ENCODE measurements at places on chromosomes 11 and 22.

- DNase-seq = no peak
Measured at GRCh38 chr11:71951741-71952310, 23.0 kb downstream of the RNF121 start.

GRCh38 chr11:57303280-57303989, 21.3 kb downstream of the TNKS1BP1 start:
- no peak for DNase-seq

DNA sequence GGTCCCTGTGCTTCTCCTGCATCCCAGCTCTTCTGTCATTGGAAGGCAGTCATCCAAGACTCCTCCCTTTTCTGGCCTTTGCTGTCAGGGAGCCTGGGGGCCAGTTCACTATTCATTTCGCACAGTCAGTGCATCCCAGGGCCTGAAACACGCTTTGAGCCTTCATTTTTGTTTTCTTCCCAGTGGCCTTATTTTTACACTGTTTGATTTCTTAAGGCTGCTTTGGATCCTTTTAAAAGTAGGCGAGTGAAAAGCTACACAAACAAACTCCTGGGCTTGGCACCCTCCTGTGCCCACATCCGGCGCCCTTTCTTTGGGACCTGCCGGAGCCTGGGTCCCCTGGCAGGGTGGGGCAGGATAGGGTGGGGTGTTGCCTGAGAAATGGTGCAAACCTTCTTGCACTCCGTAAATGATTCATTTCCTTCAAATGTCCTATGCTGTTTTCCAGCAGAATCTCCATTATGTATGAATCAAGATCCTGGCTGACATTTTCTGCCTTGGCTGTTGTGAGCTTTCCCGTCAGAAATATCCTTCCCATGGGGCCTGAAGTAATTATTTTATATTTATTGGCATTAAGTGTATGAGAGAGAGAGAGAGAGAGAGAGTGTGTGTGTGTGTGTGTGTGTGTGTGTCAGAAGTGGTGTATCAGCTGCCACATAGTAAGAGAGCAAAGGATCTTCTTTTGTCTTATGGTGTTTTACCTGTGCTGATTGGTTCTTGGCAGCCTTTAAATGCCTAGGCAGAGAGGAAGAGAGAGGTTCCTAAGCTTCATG, 45.6 kb downstream of the BCR start:
- no peak for DNase-seq

DNA sequence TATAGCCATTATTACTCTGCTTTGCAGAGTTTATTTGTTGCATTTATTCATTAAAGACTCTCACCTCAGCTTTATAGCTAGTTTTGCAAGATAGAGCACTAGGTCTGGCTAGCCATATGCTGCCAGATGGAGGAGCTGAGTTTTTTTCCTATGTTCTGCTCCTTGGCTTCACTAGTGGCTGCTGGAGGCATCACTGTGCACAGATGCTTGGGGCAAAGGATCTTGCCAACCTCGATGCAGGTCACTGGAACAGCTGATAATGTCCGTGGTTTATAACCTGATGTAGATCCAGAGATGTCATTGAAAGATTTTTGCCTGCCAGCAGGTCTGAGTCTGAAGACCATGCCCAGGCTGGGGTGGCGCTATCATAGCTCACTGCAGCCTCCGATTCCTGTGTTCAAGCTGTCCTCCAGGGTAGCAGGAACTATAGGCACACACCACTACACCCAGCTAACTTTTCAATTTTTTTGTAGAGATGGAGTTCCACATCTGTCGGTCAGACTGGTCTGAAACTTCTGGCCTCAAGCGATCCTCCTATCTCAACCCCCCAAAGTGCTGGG, 63.2 kb downstream of the PACS1 start:
- no peak for DNase-seq

- no peak for DNase-seq
Measured at GRCh38 chr11:88167853-88168252, 7.4 kb downstream of the RAB38 start.

DNA sequence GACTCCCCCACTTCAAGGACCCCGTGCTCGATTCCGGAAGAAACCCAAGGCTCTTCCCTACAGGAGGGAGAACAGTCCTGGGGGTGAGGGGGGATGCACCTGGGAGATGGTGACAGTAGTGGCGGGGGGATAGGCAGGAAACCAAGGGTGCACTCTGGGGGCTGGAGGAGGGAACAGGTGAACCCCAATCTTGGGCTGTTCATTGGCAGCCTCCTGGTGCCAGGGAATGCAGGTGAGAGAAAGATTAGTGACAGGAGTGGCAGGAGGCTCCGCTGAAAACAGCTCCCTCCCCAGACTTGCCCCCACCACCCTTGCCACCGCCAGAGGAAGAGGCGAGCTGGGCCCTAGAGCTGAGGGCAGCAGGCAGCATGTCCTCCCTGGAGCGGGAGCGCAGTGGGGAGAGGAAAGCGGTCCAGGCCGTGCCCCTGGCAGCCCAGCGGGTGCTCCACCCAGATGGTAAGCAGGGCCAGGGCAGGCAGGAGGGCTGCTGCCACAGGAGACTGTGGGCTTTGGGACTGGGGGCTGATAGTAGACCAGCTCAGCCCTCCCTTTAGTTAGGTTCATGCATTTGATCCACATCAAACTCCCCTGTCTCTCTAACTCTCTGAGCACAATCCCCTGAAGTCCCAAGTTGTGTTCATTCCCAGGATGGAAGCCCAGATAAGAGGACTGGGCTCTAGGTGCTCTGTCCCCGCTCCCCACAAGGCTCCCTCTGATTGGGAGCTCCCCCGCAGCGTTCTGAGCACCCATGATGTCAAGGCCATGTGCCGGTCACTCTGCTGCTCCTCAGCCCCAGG, 14.5 kb downstream of the ROBO3 start:
- DNase-seq = no peak

GRCh38 chr11:112163875-112164685, at the start of gene IL18:
IL18 (minus strand) TSS chr11:112164094; CDS start chr11:112155053, 9,041 bp downstream.
- peak; percentile 88 for DNase-seq

DNA sequence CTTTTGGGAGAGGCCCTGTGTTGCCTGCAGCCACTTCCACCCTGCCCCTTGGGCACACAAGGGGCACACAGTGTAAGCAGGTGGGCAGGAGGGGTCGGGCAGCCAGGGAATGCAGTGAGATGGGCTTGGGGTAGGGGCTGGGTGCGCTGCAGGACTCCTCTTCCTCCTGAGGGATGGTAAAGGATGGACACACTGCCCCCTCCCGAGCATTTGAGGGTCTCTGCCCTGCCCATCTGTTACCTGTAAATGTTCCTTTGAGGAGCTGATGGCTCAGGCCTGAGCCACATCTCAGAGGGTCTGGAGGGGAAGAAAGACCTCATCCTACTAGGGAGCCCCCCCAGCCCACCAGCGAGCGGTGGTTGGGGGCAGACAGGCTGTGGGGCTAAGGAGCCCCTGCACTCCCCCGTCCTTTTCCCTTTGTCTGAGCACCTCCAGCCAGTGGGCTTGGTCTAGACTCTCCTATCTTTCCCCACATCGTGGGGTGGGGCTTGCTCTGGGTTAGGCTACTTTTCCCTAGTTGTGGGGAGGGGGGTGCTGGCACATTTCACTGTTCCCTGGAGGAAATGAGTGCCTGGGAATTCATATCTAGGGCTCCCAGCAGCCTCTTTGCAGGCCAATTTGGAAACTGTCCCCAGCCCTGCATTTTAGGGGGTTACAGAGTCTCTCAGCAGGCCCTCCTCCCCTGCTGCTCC, 1.7 kb upstream of the TSSC4 start:
- DNase-seq = no peak

DNA sequence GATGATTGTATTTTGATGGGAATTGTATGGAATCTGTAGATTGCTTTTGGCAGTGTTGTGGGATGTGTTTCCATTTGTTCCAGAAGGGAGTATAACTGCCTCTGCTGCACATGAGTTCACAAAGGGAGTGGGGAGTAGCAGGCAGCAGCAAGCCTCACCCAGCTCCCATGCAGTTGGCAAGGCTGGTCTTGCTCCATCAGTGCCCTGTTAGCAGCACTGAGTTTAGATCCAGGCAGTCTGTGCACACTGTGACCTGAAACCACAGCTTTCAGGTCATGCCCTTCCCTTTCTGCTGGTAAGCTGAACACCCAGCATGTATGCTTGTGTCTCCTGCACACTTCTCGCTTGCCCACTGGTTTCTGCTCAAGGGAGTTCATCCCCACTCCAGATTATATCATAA, 3.7 kb upstream of the NUCB2 start:
- DNase-seq = no peak

DNA sequence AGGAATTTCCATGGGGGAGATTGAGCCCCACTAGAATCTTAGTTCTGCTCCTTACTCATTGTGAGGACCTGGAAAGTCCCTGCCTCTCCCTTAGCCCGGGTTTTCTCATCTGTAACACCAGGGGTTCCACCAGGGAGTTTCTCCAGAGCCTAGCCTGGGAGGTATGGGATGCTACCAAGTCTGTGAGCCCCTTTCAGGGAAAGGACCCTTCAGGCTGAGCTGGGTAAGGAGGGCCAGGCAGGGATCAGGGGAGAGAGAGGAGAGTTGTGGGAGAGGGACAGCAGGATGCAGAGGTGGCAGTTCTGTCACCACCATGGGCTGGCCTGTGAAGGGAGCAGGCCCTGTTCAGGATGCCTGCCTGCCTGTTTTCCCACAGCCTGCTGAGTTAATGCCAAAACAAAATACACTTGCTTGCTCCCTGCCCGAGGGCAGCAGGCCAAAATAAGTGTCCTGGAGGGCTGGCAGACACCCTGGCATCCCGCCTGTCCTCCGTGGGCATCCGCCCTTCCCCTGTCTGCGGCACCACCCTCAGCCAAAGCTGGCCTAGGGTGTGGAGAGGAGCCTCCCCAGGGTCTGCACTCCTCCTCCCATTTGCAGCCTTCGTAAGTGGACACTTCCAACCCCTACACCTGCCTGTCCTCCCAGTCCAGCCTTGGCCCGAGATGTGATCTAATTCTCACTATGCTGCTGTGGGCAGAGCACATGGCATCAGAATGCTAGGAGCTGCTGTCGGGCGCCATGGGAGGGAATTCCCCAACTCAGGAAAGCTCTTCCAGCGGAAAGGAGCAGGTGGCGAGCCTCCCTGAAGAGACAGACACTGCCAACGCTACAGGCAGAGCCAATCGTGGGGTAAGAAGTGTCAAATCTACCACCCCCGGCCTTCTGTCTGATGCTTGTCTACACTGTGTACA, 5.9 kb upstream of the FCHSD2 start:
- DNase-seq = peak; percentile 96

GRCh38 chr11:1832211-1832919, 2.4 kb upstream of the SYT8 start:
- peak; percentile 59 for DNase-seq

All from suppressor macrophage treated with lipopolysaccharide for 1 hour (primary cell).